Stimulated activated CD8-positive, alpha-beta memory T cell treated with anti-CD3 and anti-CD28 coated beads, Interleukin-4, amount 100 ng/mL, for 24 hours (primary cell): ENCODE measurements at places on chromosomes 5 and 9.

GRCh38 chr5:180090098-180090768 is 18.7 kb upstream of the RNF130 start:
- peak; percentile 71 for DNase-seq

- DNase-seq, result no peak
These were observed 37.6 kb upstream of the MAST4 start for GRCh38 chr5:66558560-66558959.

GRCh38 chr9:15354713-15355112 is 47.7 kb upstream of the TTC39B start:
- DNase-seq, result no peak

- DNase-seq, result no peak
These were observed 13.6 kb upstream of the COL27A1 start for GRCh38 chr9:114141553-114142402.

DNA sequence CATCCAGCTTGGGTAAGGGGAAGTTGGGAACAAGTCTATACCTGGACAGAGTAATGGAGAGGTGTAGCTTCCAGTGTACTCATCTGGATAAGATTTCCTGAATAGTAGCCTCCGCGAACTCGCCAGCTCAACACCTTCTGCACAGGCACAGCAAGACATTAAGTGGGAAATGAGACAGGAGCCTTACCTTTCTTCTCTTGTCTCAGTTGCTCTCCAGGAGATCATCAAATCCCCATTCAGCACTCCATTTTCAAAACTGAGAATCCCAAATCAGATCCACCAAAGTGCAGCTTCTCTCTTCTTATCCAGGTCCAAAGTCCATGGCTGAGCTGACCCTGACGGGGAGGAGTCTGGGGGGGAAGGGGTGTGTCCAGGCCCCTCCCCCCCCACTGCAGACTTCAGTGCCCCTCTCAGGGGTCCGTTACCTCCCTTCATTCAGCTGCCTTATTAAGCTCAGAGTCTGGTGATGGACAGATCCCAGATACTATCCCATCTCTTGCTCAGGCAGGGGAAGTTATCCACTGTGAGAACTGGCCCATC is 5.9 kb upstream of the MGAT1 start:
- DNase-seq, result no peak

GRCh38 chr9:124932333-124932732 is 8.6 kb downstream of the GOLGA1 start:
- DNase-seq, result no peak

DNA sequence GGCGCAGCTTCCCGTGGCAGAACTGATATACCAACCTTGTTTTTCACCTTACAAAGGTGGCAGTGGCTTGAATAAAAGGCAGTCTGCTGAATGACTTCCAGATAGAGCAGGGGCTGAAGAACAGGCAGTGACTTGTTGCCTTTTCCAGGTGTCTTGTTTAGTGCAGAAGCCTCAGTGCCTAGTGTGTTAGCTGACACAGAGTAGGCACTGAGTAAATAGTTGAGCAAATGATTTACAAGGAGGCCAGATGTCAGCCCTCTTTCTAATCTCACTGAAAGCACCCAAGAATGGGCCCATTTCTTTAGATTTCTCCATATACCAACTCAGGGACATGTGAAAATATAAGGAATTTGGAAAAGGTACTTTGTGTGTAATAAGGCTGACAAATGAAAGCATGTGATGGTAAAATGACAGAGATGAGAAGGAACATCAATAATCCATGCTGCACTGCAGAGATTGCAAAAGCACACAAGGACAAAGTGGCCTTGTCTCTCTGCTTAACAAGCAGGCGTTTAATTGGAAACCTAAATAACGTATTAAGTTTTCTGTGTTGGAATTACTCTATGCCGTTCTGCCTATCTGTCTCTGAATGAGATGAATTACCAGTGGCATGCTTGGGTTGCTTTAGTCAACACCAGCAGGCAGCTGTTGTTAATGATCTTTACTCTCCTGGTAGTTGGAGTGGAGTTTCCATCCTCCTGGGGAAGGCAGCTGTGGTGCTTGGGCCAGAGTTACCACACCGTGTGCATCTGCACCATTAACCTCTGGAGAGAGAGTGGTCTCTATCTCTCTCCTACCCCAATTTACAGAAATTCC is 360.1 kb upstream of the C9orf72 start:
- no peak for DNase-seq

GRCh38 chr9:89961616-89962341 is 357.0 kb downstream of the GADD45G start:
- DNase-seq, result no peak

DNA sequence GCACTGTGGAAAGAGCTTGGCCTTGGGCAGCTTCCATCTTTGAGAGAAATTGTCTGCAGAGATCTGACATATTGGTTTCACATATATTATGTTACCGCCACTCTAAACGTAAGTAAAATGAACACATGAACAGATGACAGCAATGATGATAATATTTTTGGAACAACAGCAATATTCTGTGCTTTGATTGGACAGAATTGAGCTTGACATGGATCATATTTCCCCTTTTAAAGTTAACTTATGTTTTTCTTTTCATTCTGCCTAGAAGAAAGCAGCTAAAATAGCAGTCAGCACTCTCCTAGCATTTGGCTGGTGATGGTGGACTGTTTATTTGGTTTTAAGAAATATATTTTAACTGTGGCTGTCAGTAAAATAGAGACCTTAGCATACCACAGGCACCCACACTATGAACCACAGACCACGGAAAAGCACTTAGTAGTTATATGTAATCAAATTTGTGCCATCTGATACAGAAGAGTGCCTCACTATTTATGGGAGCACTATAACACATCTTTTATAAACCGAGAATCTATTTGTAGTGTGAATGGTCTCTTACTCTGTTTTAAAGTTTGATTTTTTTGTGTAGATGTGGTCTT is 1.8 kb upstream of the CFAP95 start:
- DNase-seq, result no peak

GRCh38 chr5:106757672-106758071 is 913.1 kb downstream of the EFNA5 start:
- no peak for DNase-seq

- DNase-seq, result no peak
These were observed 474.5 kb downstream of the LRRC70 start for GRCh38 chr5:63053019-63053638.

- no peak for DNase-seq
These were observed 134.2 kb downstream of the RNF180 start for GRCh38 chr5:64299805-64300204.

GRCh38 chr5:115666023-115666422 is 40.2 kb upstream of the TMED7 start:
- no peak for DNase-seq

DNA sequence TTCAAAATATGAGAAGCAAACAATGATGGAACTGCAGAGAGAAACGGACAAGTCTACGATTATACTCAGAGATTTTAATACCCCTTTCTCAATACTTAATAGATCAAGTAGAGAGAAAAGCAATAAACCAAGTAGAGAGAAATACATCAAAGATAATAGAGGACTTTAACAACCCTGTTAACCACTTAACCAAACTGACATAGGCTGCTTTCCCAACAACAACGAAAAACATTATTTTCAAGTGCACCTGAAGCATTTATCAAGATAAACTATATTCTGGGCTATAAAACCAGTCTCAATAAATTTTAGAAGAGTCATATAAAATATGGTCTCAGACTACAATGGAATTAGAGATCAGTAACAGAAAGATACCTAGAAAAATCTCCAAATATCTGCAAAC is 67.4 kb downstream of the GNAQ start:
- DNase-seq, result no peak

- DNase-seq, result no peak
These were observed 55.4 kb upstream of the PPP3R2 start for GRCh38 chr9:101650142-101650541.

GRCh38 chr9:135561391-135562234 is at the start of gene PAEP:
Gene PAEP (plus strand): TSS chr9:135561756.
- no peak for DNase-seq

DNA sequence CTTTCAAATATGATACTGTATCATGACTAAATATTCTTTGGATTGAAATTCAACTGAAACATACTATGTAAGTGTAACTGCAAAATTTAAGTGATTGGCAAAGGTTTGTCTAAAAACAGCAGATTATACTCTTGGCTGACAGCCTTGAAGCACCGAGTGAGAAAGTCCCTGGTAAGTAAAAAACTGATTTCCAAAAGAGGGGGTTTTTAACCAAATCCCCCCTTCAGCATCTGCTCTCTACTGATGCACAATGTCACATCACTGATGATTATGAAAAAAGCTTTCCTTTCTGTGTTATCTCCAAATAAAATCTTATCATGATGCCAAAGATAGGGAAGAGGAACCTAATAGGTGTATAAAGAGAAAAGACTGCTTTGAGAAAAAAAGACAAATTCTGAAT is 141.0 kb downstream of the MEF2C start:
- no peak for DNase-seq

GRCh38 chr5:10601246-10602030 is 37.6 kb downstream of the ANKRD33B start:
- DNase-seq, result no peak

DNA sequence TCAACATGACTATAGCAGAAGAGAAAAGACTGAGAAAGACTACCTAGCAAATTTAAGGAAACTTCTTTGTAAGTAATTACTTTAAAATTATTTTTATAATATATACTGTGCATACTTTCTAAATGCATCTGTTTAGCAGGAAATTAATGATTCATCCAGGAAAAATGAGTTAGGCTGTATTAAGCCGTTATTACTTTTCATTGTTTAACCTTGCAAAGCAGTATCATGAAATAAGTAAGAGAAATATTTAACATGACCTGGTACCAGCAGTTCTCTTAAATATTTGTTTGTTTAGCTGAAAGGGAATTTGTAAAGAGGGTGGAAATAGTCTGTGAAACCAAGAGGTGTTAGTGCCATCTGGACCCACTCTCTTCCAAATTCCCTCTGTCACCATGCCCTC is 175.0 kb downstream of the GNAQ start:
- DNase-seq, result no peak

GRCh38 chr5:127012916-127013315 is 17.4 kb downstream of the MARCHF3 start:
- DNase-seq, result no peak

DNA sequence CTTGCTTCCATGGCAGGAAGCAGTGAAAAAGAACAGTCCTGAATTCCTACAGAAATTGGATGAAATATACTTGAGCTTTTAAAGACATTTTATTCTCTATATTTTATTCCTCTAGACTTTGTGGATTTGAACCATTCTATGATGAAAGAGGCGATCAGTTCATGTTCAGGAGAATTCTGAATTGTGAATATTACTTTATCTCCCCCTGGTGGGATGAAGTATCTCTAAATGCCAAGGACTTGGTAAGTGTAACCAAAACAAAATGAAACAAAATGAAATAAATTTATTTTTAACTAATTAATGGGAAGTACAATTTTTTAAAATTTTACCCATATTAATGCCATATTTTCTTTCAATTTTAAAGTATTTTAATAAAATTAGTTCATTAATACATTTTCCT is 34.1 kb downstream of the STARD4 start:
- DNase-seq, result no peak

- DNase-seq, result no peak
These were observed 204.1 kb downstream of the ELAVL2 start for GRCh38 chr9:23621924-23622323.

GRCh38 chr5:41043109-41043747 is 27.9 kb downstream of the MROH2B start:
- no peak for DNase-seq

DNA sequence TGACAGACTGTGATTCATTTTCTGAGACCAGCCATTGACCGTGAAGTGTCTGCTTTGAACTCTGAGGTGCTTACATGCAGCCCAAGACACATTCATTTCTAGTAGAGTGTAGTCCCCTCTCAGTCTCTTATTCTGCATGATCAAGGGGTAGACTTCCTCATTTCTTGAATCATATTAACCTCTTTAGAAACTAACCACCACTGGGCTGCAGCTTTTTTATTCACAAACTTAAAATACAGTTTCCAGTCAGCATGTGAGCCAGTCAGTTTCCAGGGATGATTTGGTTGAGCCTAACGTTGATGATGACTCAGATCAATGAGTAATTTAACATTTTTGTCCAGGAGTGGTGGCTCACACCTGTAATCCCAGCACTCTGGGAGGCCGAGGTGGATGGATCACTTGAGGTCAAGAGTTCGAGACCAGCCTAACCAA is 59.2 kb downstream of the OTULIN start:
- DNase-seq, result no peak

DNA sequence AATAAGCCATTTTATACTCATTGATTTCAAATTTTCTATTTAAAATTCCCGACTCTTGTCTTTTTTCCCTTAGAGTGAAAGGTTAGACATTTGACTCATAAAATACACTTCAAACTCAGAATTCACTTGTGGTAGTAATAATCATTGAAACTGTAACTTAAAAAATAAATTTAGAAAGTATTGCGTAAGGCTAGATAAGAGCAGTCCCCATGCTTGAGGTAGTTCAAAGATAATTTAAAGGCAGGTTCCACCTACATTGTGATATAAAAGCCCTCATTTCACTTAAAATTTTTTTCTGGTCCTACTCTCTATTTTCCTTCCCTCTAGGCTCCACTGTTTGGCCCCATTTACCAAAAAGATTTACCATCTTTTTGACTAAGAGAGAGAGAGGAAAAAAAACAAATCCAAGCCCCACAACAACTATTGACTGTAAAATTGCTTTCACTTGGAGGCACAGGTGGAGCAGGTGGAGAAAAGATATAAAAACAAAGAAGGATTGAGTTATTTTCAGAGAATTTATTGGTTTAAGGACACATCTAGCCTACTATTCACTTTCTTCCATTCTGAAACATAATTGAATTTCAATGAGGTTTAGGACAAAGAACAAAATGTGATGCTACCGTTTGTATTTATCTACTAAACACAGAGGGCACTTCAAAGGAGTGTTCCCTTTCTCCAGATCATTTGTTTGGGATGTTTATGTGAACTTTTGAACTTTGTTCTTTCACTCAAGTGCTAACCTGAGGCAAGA is 61.0 kb downstream of the FBXO4 start:
- DNase-seq, result no peak

DNA sequence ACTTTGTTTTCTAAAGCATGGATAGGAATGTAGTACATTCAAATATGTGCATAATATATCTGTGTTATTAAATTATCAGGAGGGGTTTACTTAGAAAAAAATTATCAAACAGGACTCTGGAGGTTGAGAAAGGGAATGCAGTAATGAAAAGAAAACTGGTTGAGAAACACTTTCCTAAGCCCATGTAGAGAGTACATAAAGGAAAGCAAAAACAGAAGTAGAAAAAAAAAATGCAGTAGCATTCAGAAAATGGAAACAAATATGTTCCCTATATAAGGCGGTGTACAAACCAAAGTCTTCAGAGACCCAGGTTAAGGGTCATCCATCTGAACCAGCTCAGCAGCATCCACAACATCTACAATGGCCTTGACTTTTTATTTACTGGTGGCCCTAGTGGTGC is at the start of gene IFNA8:
IFNA8 (plus strand) TSS at position 301 of the 400 bp plus-strand sequence; CDS start at position 361, 60 bp downstream.
- no peak for DNase-seq

- DNase-seq, result no peak
These were observed 249.6 kb downstream of the NSG2 start for GRCh38 chr5:174294891-174295620.

DNA sequence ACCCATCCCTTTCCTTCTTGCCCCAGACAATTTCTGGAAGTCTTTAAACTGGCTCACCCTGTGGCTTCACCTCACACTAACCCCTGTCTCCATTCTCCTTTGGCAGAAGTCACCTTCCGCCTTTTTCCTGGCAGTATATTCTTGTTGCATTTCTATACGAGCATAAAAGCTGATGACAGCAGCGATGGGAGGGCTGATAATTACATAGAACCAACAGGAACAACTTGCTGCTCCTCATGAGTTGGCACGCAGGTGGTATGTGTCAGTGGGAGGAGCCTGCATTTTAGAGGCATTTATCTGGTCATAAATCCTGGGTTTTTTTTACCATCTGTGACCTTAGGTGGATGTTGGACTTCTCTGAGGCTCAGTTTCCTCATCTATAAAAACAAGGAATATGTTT is 61.4 kb upstream of the CKMT2 start:
- DNase-seq, result no peak
